ENCODE measurements at places on chromosomes 12 and 14.

DNA sequence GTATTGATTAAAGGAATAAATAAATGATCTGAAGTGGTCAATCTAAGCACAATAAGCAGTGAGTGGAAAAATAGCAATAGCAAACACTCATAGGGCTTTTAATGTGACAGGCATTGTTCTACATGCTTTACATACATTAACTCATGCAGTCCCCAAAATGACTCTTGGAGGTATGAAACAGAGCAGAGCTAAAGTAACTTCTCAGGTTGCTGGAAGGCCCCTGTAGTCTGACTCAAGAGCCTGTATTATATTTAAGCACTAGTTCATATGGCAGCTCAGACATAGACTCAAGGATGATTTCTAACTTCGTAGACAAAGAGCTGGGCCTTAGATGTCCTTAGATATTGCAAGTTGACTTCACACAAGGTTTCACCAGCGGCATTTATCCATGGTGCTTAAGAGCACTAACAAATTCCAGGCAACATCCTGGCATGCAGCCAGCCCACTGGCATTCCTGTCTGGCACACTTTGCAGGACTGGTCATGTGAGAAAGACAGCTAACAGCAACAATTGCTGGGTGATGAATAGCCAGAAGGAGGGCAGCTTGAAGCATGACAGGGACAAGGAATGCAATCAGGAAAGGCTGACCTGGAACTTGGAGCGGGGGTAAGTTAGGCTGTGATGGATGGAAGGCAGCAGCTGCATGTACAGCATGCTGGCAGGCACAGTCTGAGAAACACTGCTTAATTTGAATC lies 22.9 kb upstream of the KTN1 start:
- peak; percentile 78 for DNase-seq

DNA sequence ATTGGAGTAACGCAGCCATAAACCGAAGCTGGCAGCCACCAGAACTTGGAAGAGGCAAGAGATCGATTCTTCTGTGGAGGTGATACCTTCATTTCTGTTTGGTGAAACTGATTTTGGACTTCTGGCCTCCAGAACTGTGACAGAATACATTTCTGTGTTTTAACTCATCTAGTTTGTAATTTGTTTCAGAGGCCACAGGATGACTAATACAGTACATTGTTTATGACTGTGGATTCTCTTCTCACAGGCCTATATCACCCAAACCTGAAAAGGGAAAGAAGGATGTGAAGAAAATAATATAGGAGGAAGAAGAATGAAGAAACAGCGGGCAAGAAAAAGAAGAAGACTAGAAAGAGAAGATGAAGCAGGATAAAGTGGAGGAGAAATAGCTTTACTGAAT lies 263.8 kb upstream of the DIO2 start:
- DNase-seq: peak; percentile 78

- DNase-seq: peak; percentile 91
These were observed at the start of gene RNU6-8 for GRCh38 chr14:32202998-32203882. Gene RNU6-8, minus strand, starts transcription at chr14:32203269.

DNA sequence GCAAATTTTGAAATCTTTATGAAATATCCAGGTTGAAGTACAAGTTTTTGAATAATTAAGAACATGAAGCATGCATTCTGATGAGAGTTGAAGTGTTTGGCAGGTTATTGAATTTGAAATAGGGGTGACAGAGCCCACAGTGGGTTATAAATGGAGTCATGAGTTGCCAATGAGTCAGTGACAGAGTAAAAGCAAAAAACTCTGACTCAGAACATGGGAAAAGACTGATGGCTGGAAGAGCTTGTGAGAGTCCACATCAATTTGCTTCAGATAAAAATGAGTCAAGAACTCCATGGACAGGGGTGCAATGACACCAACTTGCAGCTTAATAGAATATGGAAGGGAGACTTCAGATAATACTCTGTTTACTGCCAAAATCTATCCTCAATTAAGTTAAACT lies 105.3 kb downstream of the SLC6A15 start:
- DNase-seq: peak; percentile 20

- DNase-seq: peak; percentile 19
These were observed 386.4 kb downstream of the RGS6 start for GRCh38 chr14:72318648-72319047.

DNA sequence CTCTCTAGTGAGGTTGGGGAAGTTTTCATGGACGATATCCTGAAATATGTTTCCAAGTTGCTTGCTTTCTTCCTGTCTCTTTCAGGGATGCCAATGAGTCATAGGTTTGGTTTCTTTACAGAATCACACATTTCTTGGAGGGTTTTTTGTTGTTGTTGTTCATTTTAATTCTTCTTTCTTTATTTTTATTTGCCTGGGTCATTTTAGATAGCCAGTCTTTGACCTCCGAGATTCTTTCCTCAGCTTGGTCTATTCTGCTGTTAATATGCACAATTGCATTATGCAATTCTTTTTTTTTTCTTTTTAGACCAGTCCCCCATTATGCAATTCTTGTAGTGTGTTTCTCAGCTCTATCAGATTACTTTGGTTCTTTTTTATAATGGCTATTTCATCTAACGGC lies 338.9 kb downstream of the AEBP2 start:
- peak; percentile 15 for DNase-seq

GRCh38 chr12:114190971-114191370 lies 215.0 kb downstream of the TBX5 start:
- DNase-seq: no peak

- DNase-seq: no peak
These were observed 347.7 kb downstream of the TMEM132D start for GRCh38 chr12:129556082-129556481.
